ENCODE measurements at places on chromosomes 16 and 17.

GRCh38 chr17:79877041-79877440, 37.8 kb upstream of the CBX4 start:
- no peak for DNase-seq

- no peak for DNase-seq
Measured at GRCh38 chr17:37676115-37676925, 33.1 kb upstream of the DDX52 start.

DNA sequence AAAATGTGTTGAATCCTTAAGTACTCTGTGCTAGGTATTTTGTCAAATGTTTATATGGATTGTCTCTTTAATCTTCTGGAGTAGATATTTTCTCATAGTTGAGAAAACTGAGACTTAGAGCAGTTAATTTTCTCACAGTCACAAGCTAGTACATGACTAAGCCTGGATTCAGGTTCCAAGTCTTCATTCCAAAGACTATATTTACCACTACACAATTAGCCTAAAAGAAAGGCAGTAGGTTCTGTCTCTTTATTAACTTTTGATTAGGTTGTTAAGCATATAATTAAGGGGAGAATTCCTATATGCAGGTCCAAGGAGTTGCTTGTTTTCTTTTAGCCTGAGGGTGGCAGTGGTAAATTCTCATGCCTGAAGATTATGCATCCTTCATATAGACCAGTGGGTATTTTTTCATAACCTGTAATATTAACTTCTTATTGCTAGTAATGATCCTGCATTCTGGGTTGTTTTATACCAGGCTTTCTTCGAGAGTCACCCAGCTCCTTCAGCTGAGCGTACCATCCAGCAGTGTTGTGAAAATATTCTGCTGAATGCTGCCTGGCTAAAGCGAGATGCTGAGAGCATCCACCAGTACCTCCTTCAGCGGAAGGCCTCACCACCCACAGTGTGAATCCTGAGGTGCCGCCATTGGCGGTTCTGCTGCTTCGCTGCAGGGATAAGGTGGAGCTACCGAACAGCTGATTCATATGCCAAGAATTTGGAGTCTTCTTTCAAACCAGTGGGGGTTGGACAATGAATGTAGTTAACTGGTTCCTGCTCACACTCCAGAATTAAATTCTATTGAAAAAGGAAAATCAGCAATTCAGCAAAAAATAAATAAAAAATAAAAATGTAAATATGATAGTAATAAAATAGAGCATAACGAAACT, 28.2 kb upstream of the KPNB1 start:
- DNase-seq: no peak

- no peak for DNase-seq
Measured at GRCh38 chr16:16045879-16046278, 96.5 kb downstream of the ABCC1 start.

- DNase-seq: no peak
Measured at GRCh38 chr17:34885076-34885475, 76.2 kb downstream of the CCT6B start.
